SJCRH30 (cell line): ENCODE measurements at places on chromosomes 4 and X. TPM values are rescaled to one million over a fixed set of nuclear protein-coding genes. Genes with fewer than 3 reads are reported as not detected.

DNA sequence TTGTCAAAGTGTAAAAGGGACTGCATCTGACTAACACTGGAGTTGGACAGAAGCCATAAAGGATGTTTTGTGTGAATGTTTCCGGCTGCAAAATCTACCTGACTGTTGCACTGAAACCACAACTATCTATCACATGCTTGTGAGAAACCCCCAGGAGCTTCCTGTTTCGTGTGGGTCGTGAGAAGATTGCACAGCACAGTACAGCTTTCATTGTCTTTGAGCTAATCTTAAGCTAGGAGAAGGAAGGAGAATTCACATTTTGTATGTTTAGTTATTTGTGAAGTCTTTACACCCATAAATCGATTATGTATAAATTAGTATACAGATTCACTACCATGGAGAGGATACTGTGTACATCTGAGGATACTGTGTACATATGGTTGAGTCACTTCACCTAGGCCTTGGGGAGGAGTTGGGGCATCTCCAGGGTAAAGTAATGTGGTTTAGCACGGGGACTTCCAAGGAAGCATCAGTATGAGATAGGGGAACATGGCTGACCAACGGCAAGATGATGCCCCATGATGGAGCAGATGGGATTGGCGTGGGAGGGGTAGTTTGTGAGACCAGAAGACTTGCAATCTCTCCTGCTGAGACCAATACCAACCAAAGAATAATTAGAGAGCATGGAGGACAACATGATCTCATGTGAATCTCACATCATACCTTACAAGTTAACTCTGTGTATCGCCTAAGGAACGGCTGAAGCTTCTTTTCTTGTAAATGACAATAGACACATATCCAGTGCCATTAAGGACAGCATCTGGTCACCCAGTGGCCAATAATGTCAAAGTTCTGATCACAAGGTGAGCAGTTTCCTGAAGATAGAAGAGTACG is 43.1 kb upstream of the FAM9C start:
- DNase-seq, result no peak

The NDST3 gene
- total RNA-seq, result 1.7 and 1.9 TPM in 2 replicates

The PHOX2B gene
- total RNA-seq, result not detected in 2 replicates

The SPATA18 gene
- not detected in 2 replicates for total RNA-seq

GRCh38 chr4:67576538-67576937 is 18.0 kb downstream of the STAP1 start:
- no peak for DNase-seq

GRCh38 chr4:149292425-149293007 is 523.1 kb downstream of the IQCM start:
- peak; percentile 44 for DNase-seq
